Suppressor macrophage treated with lipopolysaccharide for 4 hours (primary cell): ENCODE measurements at places on chromosomes 12 and 14.

- DNase-seq: no peak
Observed at GRCh38 chr14:97219431-97220017, 422.3 kb downstream of the VRK1 start.

- peak; percentile 4 for DNase-seq
Observed at GRCh38 chr12:76820888-76821482, 57.1 kb downstream of the ZDHHC17 start.

GRCh38 chr14:34081101-34081575 is 130.3 kb upstream of the EGLN3 start:
- no peak for DNase-seq

- no peak for DNase-seq
Observed at GRCh38 chr12:81329085-81329484, 251.2 kb downstream of the ACSS3 start.

DNA sequence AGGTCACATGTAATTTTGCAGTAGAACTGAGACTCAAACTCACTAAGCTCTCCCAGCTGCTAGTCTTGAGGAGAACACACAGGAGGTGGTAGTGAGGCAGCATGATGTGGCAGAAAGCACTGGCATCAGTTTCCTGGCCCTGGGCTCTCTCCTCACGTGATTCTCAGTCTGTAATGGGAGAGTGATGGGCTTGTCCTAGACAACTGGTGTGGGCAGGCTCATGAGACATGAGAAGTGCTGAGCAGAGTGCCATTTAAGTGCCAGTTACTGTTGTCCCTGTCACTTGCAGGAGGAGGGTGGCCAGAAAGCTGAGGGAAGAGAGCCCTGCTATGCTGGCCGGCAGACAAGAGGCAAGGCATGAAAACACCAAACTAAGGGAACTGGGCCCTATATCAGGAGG is 48.5 kb upstream of the OVCH1 start:
- DNase-seq: no peak

DNA sequence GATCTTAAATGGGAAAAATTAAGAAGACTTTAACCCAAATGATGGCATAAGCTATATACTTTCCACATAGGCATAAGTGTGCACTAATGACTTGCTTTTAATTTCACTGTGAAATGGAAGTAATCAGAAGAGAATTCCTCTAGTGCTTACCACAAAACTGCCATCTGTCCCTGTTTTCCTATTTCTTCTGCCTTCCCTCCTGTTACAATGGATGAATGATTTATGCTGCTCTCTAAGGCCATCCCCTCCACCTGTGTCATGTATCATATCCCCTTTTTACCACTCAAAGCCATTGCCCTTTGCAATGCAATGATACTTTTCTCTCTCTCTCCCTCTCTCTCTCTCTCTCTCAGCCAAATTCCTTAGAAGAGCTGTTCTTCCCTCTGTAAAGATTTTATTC is 109.1 kb downstream of the C12orf50 start:
- DNase-seq: no peak

GRCh38 chr14:38357557-38357956 is 101.7 kb upstream of the CLEC14A start:
- DNase-seq: no peak

GRCh38 chr12:79083181-79083580 is 218.6 kb downstream of the SYT1 start:
- DNase-seq: no peak

- DNase-seq: no peak
Observed at GRCh38 chr12:82671673-82672195, 15.0 kb upstream of the TMTC2 start.

GRCh38 chr14:81234278-81234677 is 13.5 kb upstream of the GTF2A1 start:
- DNase-seq: no peak

GRCh38 chr12:64674367-64674922 is 64.2 kb downstream of the RASSF3 start:
- no peak for DNase-seq

DNA sequence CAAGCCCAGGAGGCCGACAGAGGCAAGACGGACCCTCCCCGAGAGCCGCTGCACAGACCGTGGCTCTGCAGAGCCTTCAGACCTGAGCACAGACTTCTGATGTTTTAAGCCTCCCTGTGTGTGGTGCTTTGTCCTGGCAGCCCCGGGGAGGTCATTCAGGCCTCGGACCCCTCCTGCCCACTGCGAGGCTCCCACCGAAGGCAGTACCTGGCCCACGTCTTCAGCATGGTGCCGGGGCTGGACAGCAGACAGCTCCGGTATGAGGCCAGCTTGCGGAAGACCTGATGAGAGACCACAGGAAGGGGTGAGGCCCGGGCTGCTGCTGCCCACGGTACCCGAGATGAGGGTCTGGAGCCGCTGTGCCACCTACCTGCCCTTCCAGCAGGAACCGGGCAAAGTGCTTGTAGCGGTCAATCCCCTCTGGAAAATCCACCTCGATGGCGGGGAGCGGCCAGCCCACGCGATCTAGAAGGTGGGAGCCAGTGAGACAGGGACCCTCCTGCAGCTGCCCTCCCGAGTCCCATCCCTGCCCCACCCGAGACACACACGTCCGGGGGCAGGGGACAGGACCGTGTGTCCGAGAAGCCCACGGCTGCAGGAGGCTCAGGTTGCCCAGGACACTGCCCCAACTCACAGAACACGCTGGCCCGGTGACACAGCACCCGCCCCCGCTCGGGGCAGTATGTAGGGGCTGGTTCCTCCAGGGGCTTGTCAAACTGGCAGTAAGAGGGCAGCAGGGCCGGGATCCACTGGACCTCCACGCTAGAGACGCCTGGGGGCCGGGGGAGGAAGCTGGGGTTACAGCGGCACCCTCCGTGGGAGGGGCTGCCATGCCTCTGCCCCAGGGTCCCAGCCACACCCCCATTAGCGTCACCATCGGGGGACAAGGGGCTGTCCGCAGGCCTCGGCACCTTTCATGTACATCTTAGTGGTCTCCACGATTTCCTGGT is 35.6 kb upstream of the UBC start:
- no peak for DNase-seq

DNA sequence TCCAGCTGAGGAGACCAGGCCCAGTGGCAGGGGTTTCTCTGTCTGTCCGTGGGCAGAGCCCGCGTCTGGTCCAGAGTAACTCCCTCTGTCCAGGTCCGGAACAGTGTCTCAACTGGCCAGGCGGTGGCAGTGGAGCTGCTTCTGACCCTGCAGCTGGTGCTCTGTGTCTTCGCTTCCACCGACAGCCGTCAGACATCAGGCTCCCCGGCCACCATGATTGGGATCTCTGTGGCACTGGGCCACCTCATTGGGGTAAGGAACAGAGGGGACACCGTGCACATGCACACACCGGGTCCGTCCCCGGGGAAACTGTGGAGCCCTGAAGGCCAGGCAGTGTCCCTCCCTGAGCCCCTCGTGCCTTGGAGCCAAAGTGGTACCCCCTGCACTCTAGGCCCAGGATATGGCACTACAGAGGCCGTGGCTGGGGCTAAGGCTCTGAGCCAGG is 1.5 kb downstream of the AQP6 start:
- peak; percentile 53 for DNase-seq

DNA sequence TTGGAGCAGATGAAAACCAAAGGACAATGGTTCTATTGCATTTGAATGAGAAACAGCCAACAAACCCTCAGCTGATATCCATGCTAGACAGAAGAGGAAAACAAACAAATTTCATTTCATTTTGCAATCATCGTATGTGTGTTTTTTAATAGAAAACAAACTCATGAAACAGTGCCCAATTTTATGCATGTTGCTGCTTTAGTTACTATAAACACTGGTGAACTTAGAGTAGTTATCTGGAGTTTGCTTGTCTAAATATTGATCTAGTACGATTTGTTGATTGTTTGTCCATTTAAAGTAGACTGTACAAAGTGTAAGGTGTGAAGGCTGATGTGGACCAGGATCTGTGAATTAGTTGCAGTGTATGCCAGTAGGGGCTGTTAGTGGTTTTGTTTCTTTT is 166.6 kb downstream of the KITLG start:
- no peak for DNase-seq

DNA sequence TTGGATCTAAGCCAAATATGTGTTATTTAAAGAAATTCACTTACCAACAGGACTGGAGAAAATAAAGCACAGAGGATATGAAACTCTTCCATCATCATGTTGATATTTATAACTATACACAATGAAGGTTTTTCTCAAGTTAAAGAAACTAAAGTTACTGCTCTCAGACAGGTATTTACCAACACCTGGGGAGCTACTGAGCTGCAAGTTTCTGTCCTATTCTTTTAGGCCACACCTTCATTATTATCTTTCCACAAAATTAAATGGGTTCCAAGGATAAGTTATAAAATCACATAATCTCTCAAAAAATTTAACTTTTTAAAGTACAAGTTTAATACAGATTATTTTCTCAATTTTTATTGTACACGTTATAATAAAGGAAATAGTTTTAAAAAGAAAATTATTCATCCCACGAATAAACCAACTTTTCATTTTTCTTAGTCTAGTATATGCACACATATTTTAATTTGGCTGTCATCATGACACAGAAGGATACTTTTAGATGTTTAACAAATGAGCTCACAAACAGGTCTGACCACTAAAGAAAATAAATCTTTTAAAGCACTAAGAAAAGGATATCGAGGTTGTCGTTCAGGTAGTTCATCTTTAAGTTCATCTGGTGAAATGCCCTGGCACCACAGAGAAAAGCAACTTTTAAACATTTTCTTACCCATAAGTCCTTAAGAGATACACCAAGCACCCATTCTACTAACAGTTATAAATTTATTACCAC is 7.8 kb downstream of the GMFB start:
- DNase-seq: no peak

DNA sequence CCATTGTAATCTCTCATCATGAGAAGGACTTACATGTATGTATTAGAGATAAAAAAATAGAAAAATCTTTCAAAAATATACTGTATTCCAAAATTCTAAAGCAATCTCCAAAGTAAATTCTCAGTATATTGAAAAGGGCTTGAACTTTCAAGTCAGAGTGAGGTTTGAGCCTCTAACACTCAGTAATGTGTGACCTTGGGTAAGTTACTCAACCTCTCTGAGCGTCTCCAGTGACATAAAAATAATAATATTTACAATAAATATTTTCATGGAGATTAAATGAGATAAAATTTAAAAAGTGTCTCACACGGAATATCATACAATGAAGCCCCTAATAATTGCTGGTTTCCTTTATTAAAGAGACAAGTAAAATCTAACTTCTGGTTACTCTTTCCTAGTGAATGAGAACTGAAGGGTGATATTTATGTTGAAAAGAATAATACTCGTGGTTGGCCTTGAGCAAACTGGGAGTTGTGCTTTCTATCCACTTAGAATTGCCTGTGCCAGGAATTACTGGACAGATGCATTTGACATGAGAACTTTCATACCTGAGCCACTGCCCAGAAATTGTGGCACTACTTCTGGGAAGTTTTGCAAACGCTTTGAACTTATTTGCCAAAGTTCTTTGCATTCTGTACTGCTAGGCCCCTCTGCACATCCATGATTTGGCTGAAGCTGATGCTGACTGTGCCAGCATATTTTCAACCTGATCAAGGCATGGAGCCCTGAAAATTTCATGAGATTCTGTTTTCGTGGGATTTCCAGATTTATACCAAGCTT is 933.7 kb downstream of the GALC start:
- DNase-seq: no peak

DNA sequence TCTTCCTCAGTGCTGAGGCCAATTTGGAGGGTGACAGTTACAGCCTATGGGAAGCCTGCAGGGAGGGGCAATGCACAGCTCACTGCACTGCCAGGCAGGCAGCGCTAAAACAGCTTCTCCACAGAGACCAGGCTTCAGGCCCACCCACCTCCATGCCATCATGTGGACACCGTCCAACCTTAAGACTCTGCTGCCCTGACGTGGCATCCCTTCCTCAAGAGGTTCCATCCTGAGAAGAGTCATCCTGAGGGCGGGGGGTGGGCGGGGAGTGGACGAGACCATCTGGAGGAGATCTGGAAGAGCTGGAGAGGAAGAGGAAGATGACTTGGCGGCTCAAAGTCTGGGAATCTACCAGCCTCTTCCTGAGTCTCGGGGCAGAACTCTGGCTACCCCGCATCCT is 8.4 kb upstream of the ACVRL1 start:
- DNase-seq: peak; percentile 55

GRCh38 chr12:130992448-130992847 is 38.7 kb downstream of the ADGRD1 start:
- DNase-seq: no peak

GRCh38 chr12:56222531-56222895 is 791 bp upstream of the RNF41 start:
- DNase-seq: no peak

DNA sequence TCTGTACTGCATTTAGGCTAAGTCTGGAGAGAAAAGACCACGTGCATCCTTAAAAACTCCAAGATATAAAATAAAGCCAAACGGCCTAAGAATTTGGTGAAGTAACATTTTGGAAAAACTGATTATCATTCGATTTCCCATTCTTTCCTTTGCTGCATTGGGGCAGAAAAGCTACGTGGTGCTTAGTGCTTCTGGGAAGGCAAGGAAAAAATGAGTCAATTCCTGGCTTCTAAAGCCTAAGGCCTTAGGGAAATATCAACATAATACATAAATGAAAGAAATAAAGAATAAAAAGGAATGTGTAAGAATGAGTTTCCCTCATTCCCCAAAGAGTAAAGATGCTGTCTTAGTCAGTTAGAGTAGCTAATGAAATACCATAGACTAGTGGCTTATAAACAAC is 520.5 kb downstream of the GLT1D1 start:
- DNase-seq: no peak

- peak; percentile 30 for DNase-seq
Observed at GRCh38 chr14:45252366-45253069, 484 bp downstream of the MIS18BP1 start.

DNA sequence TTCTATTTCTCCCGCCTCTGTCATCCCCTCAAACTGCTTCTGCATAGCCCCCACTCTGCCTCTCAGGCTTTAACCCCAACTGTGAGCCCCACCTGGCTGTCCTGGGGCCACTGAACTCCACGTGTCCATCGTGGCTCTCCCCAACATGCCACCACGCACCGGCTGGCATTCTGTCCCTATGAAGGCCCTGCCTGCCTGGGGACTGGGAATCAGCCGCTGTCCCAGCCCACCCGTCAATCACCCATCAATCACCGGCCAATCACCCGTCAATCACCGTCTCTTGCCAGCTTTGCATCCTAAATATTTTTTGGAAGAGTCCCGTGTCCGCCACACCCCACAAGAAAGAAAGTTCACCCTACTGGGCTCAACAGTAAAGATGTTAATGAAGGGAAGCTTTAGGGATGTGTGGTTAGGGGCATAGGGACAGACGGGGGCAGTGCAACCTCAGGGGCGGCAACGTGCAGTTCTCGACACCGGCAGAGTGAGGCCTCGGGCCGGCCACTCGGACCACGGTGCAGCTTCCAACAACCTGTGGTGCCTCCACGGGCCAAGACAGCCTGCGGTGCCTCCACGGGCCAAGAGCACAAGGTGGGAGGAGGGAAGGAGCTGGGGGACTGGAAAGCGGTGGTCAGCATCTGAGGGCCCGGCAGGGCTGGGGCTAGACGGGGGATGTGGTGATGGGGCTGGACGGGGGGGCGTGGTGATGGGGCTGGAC is 85.6 kb downstream of the GALNT9 start:
- no peak for DNase-seq

DNA sequence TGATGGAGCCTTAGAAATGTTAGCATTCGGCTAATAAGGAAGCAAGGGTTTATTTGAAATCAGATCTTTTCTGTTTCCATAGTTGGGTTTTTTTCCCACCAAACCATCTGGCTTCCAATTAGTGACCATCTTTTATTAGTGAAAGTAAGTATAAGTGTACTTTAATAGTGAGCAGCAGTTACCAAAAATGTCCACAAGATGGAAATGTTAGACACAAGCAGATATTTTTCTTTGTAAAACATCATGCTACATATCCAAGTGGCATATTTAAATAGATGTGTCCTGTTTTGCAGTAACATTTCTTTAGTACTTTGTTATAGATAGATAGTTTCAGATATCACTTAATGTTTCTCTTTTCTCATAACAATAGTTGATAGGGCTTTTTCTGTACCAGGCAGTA is 28.8 kb downstream of the YEATS4 start:
- peak; percentile 31 for DNase-seq
